Right lung (tissue), 10 donors: ENCODE measurements at places on chromosomes 3 and 15.

DNA sequence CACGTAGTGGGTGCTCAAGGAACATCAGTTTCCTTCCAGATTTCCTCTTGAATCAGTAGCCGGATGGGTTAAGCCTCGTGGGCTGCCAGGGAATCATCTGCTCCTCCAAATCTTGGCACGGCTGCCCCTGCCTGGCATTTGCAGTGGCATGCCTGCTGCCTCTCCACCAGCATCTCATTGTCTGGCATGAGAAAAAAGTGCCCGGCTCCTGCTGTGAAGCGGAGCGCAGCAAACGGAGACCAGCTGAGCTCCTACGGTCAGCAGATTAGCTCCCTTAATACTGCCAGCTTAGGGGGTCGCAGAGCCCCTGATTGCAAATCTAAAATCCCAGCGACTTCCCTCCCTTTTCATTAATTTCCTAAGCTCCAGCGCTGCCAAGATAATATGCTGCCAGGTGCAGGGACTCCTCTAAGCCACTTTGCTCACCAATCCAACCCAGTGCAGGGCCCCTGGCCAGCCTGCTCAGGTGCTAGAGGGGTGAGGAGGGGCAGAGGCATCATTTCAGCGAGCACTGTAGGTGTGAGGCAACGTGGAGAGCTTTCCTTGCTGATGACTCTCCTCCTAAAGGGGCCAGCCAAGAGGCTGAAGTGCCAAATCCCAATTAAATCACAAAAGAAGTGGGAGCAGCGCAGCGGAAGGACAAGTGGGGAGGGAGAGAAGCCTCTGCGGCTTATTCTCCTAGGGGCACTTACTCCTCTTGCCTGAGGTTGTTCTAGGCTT is 49.6 kb upstream of the ST8SIA2 start:
- no peak for DNase-seq

- DNase-seq: peak; percentile 42
Observed at GRCh38 chr3:47622671-47623461, 44.2 kb upstream of the CSPG5 start.

DNA sequence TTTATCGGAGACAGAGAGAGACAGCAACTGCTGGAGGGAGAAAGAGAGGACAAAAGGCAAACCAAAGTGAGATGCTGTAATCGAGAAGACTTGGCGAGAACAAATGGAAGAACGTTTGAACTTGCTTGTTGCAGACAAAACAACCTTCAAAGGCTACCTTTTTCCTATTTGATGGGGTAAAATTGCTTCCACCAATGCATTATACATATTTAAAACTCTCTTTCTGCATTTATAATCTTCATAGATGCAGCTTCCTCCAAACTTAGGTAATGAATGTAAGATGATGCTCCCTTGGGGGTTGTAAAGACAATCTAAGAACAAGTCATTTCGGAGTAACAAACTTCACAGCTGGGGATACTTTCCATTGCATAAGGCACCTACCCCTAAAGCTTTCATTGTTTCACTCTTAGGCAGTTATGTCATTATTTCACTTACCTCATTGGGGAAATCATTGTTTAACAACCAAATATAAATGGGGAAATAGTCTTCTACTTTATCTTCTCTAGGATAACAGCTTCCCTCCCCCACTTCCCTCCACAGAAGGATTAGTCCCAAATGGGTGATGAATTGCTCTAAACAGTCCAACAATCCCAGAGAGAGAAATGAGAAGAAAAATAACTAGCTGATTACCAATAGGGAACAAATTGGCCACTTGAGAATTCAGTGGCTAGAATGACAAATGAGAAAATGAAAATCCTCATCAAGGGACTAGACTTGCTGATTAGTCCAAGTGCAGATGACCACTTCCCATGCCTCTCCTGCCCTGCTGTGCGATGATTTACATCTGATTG is 269.8 kb upstream of the ADAMTS9 start:
- no peak for DNase-seq

DNA sequence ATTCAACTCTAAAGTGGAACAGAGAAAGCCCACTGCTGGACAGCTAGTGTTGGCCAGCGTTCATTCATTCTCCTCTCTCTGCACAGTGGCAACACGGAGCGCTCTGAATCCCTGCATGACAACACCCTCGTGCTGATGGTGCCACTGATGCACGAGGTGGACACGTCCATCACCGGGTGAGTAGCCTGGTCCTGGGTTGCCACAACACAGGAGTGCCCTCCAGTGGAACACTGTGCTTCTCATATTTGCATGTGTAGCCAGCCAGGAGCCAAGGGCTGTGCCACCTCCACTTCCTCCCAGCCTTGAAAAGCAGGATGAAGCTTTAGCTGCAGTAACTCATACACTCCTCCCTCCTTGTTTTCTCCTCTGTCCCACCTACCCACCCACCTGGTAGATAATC is 120.0 kb upstream of the CTDSPL start:
- peak; percentile 30 for DNase-seq

GRCh38 chr15:68232449-68232848 is 2.9 kb upstream of the CLN6 start:
- no peak for DNase-seq

DNA sequence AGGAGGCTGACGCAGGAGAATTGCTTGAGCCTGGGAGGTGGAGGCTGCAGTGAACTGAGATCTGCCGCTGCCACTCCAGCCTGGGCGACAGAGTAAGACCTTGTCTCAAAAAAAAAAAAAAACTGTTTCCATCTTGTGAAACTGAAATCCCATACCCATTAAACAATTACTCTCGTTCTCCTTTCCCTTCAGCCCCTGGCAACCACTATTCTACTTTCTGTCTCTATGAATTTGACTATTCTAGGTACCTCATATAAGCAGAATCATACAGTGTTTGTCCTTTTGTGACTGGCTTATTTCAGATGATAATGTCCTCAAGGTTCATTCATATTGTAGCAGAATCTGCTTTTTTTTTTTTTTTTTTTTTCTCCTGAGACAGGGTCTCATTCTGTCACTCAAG is 51.5 kb upstream of the UBE2E1 start:
- no peak for DNase-seq

DNA sequence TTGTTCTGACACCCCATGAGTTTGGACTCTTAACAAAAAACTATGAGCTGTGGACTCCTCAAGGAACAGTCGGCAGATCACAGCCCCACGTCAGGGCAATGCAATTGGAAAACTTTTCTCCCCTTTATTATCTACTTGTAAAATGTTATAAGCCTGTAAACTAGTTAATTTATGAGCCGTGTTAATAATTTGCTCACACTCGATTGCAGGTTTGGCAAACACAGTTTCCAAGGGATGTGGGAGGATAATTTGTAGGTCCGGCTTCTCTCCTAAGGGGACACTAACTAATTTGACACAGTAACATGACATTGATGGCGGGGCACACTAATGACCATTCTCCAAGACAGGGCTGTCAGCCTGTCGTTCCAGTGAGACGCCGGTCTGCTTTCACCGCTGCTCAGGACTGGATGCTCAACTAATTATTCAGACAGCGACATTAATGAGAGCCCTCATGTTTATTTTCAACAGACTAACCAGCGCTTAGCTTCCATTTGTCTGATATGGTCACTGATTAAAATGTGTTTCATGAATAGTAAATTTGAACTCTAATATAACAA is 222.1 kb downstream of the FOXP1 start:
- DNase-seq: no peak

DNA sequence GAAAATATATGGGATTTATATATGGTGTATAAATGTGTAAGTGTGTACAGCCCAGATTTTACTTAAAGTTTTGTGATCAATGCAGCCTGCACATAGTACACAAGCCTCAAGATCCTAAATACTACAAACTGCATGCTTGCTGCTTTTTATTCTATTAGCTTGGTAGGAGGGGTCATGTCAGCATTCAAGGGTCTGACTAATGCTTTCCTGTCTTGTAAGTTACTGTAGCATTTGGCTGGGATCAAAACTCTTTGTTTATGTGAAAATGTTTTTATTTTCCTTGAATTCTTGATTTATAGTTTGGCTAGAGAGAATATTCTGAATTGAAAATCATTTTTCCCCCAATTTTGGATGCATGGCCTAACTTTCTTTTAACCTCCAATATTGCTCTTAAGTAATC is 370.9 kb downstream of the NSUN3 start:
- DNase-seq: no peak

GRCh38 chr3:13549623-13550422 is 898 bp downstream of the FBLN2 start:
- DNase-seq: no peak

DNA sequence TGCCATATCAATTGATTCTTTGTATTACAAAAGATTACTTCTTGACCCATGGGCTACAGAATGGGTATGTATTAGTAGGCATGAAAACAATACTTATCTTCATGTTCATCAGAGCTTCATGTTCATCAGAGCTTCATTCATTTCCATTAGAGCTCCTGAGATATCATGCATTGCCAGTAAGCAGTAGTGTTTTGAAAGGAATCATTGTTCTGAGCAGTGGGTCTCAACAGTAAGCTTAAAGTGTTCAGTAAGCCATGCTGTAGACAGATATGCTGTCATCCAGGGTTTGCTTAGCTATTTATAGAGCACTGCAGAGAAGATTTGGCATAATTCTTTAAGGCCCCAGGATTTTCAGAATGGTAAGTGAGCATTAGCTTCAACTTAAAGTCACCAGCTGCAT is 596.1 kb downstream of the ZNF385D start:
- no peak for DNase-seq

DNA sequence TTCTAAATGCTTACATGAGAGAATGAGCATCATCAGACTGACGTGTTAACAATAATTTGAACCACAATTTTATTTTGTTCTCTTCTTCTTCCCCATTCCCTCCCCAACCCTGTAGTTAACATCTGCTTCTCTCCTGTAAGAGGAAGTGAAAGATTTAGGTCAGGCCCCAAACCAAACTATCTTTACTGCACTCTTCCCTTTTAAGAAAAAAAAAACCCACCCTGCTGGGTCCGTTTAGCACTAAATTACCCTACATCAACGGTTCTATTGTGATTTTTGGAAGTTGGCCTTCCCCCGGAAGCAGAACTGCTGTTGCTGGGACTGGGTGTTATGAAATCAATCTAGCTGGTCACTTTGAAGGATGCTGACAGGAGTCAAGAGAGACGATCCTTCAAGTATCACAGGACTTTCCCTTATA is 49.4 kb downstream of the NFKBIZ start:
- DNase-seq: no peak

- DNase-seq: peak; percentile 13
Observed at GRCh38 chr3:110016235-110016815, 679.0 kb upstream of the DPPA4 start.

GRCh38 chr3:189842681-189843602 is 211.8 kb downstream of the TP63 start:
- DNase-seq: no peak

DNA sequence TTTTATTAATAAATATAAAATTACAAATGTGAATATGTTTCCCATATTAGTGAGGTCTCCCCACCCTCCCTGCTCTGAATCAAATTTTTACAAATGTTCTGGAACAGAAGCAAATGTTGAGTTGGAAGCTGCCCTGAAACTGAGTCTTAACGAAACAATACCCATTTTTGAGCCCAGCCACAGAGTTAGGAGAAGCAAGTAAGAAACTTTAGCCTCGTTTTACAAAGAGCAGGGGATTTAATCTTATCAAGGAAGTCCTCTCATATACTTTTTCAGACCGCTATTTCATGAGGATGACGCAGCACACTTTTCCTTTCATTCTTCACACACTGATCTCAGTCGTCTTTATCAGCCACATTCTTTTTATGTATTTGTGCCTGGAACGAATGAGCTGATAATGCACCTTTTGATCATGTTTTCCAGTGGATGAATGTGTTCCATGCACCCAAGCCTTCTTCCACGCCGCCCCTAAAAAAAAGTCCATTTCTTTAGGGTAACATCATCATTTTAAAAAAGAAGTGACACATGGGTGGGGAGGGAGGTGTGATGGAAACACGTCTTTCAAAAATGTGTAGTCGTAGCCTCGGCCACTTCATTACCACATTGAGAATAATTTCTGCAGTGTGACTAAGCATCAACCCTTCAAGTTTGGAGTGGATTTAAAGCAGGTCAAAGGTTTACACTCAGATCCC is 48.1 kb downstream of the SETMAR start:
- DNase-seq: no peak

DNA sequence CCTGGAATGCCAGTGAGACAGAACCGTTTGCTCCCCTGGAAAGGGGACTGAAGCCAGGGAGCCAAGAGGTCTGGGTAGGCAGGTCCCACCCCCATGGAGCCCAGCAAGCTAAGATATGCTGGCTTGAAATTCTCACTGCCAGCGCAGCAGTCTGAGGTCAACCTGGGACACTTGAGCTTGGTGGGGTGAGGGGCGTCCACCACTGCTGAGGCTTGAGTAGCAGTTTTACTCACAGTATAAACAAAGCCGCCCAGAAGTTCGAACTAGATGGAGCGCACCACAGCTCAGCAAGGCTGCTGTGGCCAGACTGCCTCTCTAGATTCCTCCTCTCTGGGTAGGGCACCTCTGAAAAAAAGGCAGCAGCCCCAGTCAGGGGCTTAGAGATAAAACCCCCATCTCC is 33.6 kb downstream of the CEP70 start:
- no peak for DNase-seq

GRCh38 chr3:196656213-196656612 is 16.7 kb downstream of the NRROS start:
- no peak for DNase-seq

GRCh38 chr3:81033684-81034083 is 727.8 kb downstream of the GBE1 start:
- DNase-seq: no peak

DNA sequence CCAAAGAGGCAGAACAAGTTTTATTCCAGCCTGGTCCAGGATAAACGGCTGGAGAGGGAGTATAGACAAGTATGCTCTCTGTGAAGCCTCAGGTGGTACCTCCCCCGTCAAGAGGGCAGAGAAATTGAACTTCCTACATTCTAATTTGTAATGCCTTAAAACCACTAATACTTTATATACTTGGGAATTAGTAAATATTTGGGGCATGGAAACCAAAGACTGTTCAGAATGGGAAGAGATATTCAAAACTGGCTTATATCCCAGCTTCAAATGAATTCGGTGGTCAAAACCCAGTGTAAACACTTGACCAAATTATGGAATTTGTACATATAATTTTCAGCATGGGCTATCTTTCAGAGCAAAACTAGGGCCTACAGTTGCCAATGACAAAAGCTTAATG is 122.6 kb downstream of the FBN1 start:
- DNase-seq: no peak

DNA sequence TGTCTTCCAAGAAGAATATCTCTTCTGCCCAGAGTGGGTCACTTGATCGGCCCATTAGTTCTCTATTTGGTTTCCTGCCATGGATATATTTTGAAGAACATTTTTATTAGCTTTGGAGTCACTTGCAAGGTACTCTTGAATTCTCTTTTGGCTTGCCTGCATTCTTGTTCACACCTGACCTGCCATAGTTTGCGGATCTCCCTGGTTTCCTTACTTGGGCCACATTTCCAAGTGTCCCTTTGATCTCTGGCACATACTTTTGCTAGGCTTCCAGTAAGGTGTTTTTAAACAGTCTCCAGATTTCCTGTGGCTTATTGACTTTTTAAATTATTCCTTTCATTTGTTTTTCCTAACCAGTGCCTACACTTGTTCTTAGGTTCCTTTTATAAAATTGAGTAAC is 488.5 kb upstream of the MDFIC2 start:
- DNase-seq: peak; percentile 14

DNA sequence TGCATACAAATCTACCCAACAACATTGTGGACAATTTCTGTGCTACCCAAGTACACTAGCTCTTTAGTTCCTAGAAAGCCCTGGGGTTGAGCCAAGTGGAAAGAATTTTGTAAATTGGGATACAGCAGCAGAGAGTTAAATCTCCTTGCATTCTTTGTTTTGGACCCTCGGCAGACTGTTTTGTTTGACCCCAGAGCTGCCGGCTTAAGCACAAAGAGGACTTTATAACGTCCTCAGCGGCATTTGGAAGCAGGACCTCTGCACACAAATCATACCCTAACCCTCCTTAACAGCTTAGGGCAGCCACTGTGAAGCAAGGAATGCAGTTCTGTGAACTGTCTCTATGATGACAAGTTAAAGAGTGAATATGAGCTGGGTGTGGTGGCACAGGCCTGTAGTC is 415.3 kb downstream of the CNTN4 start:
- no peak for DNase-seq
